ENCODE measurements at places on chromosomes 7 and 10.

GRCh38 chr7:35727571-35727970, 32.6 kb upstream of the HERPUD2 start:
- DNase-seq = no peak

DNA sequence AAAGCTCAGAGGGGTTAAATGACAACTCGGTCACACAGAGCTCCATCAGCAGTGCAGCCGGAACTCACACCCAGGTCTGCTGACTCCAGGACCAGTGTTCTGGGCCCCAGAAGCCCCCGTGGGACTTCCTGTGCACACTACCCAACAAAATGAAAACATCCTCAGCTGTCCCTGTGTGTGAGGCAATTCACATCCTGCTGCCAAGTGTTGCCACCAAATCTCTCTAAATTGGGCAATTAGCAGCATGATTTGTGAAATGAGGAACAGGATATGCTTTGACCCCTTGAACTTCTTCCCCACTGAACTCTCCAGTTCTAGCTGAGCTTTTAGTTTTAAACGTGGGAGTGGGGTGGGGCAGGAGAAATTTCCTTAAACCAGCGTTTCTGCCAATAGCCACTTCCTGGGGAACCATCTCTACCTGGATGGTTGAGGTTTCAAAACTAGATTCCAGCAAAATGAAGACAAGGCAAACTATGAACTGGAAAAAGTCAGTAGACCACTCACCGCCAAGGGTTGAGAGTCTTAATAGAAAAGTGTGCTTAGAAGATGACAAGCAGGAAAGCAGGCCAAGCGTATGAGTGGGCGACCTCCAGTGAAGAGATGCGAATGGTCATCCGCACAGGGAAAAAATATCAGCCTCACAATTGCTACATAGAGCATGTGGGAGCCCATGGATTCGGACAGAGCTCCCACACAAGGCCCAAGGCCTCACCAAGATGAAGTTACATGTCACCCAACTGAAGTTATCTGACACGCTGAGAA, 51.9 kb upstream of the CHST15 start:
- DNase-seq = no peak

- no peak for DNase-seq
Measured at GRCh38 chr7:158238616-158239289, 348.9 kb downstream of the PTPRN2 start.

DNA sequence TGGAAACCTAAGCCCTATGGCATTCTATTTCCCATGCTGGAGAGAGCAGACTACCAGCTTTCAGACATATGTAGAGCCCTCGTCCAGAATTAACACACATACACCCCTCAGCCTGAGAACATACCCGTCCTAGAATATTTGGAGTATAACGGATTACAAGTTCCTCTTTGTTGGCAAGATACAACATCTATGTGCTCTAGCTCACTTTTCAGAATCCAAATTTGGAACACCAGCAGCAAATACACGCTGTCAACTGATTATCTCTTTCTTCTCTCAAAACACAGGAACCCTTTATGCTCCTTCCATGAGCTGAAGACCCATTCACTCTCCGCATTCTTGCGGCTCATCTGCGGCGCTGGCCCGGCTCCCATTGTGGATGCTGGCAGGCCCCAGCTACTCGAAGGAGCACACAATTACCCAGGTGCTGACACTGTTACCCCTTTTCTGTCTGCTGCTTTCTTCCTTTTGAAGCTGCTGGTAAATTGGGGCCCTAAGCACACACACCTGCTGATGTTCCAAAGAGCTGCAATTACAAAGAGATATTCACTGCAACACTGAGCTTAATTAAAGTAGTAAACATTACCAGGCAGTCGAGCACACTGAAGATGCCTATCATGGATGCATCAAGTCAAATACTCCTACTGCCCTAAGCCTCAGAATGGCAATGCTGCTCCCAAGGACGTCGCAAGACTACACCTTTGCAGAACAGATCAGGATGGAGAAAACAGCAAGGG, 70.0 kb downstream of the VOPP1 start:
- no peak for DNase-seq

GRCh38 chr7:111126987-111127386, 36.1 kb downstream of the LRRN3 start:
- DNase-seq = no peak

- DNase-seq = no peak
Measured at GRCh38 chr7:131893631-131894340, 337.4 kb upstream of the PODXL start.

DNA sequence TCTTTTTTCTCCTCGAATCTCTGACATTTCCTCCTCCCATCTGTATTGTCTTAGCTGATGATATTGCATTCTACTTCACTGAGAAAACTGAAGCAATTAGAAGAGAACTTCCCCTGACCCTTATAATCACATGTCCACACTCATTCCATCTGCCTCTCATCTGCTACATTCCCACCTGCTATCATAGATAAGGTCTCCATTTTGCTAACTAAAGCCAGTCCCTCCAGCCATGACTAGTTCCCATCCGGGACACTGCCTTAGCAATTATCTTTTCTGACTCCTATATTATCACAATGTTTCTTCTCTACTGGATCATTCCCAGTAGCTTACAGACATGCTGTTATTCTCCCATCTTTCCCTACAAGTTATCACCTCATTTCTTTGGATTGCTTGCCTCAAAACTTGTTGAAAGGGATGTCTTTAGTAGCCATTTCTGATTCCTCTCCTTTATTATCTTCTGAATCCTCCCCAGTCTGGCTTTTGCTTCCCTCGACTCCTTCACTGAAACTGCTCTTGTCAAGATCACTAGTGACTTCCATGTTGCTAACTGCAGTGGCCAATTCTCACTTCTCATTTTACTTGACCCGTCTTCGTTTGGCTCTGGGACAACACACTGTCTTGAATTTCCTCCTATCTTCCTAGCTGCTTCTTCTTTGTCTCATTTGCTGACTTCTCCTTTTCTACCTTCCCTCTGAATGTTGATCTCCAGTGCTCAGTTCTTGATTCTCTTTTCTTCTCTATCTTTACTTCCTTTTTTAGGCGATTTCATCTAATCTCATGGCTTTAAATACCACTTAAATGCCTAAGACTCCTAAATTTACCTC, 35.9 kb downstream of the FZD1 start:
- no peak for DNase-seq

DNA sequence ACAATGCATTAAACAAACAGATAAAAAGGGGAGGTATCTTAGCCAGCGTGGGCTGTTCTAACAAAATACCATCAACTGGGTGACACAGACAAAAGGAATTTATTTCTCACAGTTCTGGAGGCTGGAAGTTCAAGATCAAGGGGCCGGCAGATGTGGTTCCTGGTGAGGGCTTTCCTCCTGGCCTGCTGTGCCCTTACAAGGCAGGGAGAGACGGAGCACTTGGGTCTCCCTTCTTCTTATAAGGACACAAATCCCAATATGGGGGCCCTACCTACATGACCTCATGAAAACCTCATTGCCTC, 281.6 kb upstream of the KLF14 start:
- DNase-seq = no peak

GRCh38 chr7:55028011-55028410, 9.2 kb downstream of the EGFR start:
- DNase-seq = no peak

GRCh38 chr7:102992938-102993717, 80.3 kb downstream of the LRRC17 start:
- DNase-seq = no peak

- DNase-seq = no peak
Measured at GRCh38 chr7:113085781-113086390, 741 bp downstream of the GPR85 start.

GRCh38 chr10:1343176-1343575, 287.0 kb downstream of the WDR37 start:
- DNase-seq = no peak

GRCh38 chr10:110447886-110448285, 49.8 kb upstream of the DUSP5 start:
- no peak for DNase-seq

GRCh38 chr7:66504131-66504530, 124.5 kb upstream of the KCTD7 start:
- no peak for DNase-seq

DNA sequence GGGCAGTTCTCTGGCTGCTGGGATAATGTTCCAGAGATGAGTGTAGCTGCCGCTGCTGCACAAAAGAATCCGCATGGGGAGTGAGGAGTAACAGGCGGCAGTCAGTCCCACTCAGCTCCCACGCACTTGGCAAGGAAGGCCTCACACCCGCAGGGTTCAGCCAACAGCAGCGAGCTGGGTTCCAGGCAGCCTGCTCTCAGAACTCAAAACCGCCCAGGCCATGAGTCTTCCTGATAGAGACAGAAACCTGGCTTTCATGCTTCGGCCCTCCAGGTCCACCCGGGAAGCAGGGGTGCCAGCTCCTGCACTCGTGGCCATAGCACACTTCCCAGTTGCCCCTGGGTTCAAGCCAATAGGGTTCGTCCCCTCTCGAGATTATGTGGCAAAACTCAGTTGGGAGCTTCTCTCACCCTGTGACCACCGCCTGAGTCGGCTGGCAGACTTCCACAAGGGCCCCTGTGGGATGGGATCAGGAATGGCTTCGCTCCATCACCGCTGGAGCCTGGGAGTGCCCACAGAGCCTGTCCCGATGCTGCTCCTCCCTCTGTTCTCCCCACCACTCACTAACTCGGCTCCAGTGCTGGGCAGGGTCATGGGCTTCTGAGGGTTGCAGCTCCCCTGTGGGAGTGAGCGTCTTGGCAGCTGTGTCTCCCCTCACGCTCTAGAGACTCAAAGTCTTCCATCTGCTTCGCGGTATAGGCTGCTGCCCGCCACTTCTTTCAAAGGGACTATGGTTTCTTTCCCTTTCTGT, 20.6 kb downstream of the CLRN3 start:
- no peak for DNase-seq

DNA sequence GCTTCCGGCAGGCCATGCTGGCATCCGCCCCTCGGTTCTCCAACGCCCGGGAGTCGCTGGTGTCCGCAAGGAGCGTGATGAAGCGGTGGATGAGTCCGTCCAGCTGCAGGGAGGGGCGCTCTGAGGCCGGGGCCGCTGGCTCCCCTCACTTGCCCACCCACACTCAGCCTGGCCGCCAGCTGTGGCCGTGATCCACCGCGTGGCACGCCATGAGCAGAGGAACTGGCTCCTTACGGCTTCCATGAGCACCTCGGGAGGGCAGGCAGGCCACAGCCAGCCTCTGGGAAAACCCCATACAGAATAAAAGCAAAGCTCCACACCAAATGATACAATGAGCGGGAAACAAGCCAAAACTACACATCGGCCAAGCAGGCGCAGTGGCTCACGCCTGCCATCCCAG, 15.5 kb upstream of the MICALL2 start:
- no peak for DNase-seq

GRCh38 chr7:134831862-134832261, 52.4 kb downstream of the CALD1 start:
- DNase-seq = no peak

DNA sequence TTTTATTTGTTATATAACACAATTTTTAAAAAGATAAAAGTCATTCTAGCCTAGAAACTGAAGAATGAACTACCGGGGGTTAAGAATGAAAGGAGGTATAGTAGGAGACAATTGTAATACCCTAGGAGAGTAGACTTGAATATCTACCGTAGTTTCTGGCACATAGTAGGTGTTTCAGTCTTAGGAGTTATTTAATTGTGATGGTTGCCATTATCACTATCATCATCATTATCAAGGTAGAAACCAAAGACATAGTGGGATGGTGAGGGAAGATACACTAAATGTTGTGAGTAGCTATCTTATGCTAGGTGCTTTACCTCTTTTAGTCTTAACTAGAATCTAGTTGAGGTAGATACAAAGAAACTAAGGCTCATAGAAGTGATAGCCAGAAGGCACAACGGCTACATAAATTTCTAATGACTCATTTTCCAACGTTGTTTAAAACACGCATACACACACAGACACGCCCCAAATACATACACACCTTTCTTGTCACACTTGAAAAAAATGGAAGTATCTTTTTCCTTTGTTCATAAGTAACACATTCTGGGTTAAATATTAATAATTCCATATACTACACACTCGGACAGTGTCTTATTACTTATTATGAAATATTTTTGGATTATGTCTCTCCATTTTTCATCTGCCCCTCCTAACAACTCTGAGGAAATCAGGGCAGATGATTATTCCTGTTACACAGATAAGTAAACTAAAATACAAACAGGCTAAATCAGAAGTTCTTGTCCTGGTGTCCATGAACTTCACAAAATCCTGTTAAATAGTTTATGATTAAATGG, 2.0 kb upstream of the ANLN start:
- DNase-seq = no peak

All from amniotic stem cell (primary cell).